Gastroesophageal sphincter (tissue), 4 donors: ENCODE measurements at places on chromosomes 3 and 15.

- ATAC-seq = peak; percentile 28
These were observed 1.7 kb downstream of the SYNM start for GRCh38 chr15:99106417-99107220.

DNA sequence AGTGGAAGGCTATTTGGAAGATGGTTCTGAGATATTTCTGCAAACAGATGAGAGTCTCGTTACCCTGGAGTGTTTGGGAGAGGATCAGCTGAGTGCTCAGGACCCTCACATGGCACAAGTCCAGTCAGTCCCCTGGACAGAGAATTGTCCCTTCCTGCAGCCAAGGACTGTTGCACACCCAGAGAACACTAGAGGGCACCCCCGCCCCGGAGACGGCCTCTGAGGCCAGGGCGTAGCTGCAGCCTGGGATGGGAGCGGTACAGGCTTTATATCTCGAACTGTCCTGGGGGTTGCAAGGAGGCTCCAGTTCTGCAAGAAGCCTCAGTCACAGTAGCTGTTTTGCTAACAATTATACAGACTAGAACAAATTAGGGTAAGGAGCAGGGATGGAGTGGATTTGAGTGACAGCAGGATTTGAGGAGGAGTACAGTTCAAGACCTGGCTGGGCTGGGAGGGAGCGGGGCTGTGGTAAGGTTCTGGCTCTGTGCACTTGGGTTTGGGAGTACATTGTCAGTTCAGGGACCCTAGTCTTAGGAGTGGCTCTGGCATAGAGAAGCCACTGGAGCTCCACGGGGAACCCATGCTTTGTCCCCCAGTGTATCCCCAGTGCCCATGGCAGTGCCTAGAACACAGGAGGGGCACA is 67.6 kb upstream of the HACD2 start:
- peak; percentile 66 for ATAC-seq

DNA sequence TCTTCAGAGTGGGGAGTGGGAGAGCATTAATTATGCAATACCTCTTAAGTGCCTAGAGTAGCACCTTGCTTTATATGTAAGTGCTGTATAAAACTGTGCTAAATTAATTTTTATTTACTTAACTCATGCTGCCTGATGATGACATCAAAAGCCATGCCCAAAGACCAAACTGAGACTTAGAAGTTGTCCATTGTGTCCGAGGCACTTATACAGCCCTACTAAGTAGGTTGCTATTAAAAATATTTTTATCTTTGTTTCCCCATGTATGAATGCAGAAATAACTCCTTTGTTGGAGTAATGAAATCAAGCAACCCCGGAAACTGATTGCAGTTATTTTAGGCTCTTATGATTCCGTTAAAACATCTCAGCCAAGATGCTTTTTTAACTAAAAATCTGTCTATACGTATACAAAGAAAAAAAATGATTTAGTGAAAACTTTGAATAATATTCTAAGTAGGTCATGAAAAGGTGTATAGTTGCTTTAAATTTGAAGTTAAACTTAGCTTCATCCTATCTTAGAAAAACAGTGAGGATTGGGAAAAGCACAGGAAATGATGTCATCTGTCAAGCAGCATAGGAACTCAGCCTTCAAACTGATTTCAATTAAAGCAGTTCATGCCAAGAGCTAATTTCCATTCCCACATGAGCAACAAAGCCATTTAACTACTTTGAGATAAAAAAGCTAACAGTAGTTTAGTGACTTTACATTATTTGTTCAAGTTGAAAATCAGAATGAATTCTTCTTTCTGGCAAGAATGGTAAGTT is 43.0 kb downstream of the FBN1 start:
- ATAC-seq = peak; percentile 57

- no peak for ATAC-seq
These were observed 858.8 kb upstream of the NR2F2 start for GRCh38 chr15:95471690-95472086.

GRCh38 chr15:101256757-101257156 is 4.9 kb upstream of the CHSY1 start:
- ATAC-seq = no peak

GRCh38 chr15:86830304-86830703 is 750.6 kb downstream of the AGBL1 start:
- no peak for ATAC-seq

- ATAC-seq = no peak
These were observed 3.3 kb downstream of the LRRK1 start for GRCh38 chr15:100922192-100923040.

GRCh38 chr3:69142797-69143454 is 20.5 kb upstream of the LMOD3 start:
- no peak for ATAC-seq

DNA sequence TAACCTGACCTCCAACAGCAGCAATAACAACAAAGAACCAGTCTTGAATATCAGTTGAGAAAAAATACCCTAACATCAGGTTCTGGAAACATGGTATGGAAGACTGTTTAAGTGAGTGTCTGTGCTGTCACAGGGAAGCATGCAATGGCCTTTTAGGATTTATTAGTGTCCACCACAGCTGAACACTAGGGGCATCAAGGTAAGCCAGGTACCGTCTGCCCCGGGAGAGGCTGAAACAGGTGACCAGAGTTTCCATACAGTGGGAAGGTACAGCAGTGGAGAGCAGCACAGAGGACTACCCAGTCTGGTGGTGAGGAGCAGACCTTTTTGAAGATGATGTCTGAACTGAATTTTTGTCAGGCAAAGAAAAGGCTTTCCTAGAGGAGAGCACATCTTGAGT is 18.4 kb downstream of the ZDHHC23 start:
- no peak for ATAC-seq

GRCh38 chr3:52281981-52282801 is 3.7 kb upstream of the WDR82 start:
- no peak for ATAC-seq

GRCh38 chr3:27325419-27325818 is 43.8 kb downstream of the NEK10 start:
- no peak for ATAC-seq

GRCh38 chr3:172323894-172324610 is 124.2 kb downstream of the GHSR start:
- ATAC-seq = peak; percentile 51

DNA sequence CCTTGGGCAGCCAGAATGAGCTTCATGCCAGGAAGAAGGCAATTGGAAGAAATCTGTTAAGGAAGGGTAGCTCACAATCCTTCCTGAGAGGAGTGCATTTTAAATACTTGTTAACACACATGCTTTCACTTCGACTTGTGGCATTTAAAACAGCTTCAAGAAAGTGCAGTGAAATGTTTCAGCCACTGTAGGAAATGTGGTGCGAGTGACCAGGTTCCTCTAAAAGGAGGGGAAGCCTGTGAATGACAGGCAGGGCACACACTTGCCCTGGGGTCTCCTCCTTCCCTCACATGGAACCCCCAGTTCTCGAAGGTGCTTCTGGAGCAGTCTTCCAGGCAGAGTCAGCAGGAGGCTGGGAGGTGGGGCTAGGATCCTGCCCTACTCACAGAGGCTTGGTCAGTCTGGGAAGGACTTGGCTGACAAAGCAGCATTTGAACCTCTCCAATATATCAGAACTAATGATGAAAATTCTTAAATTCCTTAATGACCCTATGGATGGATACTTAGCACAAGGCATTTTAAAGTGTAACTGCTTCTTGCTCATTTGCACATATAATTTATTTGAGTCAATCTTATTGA is 358.6 kb downstream of the CHST2 start:
- no peak for ATAC-seq

DNA sequence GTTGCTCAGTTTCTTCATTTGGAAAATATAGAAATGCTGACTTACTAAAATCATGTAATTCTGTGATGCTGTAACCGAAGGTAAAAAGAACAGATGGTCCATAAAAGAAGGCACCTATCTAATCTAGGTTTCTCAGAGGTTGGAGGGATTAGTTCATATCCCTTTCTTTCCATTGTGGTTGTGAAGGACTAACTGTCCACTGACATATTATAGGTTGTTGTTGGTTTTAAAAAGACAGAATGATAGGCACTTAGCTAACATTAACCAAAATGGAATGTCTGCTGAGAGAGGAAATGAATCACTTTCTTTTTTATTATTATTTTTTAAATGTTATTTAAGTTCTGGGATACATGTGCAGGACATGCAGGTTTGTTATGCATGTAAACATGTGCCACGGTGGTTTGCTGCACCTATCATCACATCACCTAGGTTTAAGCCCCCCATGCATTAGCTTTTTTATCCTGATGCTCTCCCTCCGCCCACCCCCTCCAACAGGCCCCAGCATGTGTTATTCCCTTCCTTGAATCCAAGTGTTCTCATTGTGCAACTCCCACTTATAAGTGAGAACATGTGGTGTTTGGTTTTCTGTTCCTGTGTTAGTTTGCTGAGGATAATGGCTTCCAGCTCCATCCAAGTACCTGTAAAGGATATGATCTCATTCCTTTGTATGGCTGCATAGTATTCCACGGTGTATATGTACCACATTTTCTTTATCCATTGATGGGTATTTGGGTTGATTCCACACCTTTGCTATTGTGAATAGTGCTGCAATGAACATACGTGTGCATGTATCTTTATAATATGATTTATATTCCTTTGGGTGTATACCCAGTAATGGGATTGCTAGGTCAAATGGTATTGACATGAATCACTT is 45.8 kb downstream of the ALDH1A2 start:
- no peak for ATAC-seq

- no peak for ATAC-seq
These were observed 1057.5 kb upstream of the CFAP20DC start for GRCh38 chr3:60107275-60107674.

DNA sequence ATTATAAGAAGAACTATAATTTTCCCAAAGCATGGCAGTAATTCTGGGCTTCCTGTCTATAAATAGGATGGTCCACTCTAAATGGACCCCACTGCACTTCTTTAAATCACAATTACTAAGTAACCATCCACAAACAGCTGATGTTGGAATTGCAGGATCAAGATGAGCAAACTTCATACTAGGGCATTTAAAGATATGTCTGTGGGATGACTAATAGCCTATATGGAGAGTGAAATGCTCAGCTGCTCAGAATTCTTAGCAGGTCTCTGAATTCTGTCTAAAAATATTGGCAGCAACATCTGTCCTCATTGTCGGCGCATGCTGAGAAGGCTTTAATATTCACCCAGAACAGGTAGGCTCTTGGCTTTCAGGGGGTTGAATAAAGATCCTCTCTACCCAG is 140.4 kb downstream of the SATB1 start:
- no peak for ATAC-seq

- no peak for ATAC-seq
These were observed 95.2 kb downstream of the WDR76 start for GRCh38 chr15:43922021-43922420.

- ATAC-seq = no peak
These were observed 86.1 kb downstream of the LIPC start for GRCh38 chr15:58517682-58518525.

DNA sequence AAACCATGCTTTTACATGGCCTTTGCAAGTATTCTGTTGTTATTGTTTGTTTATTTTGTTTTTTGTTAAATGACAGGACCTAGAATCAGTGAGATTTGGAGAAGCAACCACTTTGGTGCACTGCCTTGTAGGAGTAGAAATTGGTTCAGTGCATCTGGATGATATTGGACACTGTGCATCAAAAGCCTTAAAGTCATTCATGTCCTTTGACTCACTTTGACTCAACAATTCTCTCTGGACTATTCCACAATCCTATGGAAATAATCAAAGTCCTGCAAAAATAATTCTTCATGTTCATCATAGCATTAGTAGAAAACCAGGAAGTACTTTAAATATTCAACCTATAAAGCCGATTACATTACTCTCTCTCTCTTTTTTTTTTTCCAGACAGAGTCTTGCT is 224.8 kb downstream of the ABHD5 start:
- no peak for ATAC-seq

- no peak for ATAC-seq
These were observed 47.7 kb downstream of the CYP11A1 start for GRCh38 chr15:74319596-74320351.

DNA sequence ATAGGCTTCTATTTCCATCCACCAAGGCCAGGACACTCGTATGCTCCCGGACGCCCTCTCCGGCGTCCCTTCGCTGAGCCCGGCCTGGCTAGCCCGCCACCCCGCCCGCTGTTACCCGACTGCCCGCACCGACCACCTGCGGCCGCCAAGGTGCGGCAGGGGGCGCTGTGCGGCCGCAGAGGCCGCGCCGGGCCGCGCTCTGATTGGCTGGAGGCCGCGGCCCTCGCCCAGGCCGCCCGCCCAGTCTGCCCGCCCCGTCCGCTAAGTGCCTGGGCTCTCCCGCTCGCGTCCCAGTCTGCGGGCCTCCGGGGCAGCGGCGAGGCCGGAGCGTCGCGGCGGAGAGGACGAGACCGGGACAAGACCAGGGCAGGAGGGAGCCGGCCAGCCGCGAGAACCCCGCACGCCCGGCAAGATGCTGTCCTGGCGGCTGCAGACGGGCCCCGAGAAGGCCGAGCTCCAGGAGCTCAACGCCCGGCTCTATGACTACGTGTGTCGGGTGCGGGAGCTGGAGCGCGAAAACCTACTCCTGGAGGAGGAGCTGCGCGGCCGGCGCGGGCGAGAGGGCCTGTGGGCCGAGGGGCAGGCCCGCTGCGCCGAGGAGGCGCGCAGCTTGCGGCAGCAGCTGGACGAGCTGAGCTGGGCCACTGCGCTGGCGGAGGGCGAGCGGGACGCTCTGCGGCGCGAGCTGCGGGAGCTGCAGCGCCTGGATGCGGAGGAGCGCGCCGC is at the start of gene SYNM:
TSS of gene SYNM (plus strand) at position 293 of the 726 bp plus-strand sequence. CDS start at position 413, 120 bp downstream.
- ATAC-seq = peak; percentile 84

- ATAC-seq = no peak
These were observed 422.3 kb upstream of the ROBO1 start for GRCh38 chr3:80190051-80190450.

GRCh38 chr15:53266176-53266575 is 476.0 kb upstream of the ONECUT1 start:
- ATAC-seq = no peak

- no peak for ATAC-seq
These were observed 28.8 kb upstream of the MAGEF1 start for GRCh38 chr3:184740509-184741258.

GRCh38 chr3:112818289-112818688 is 28.4 kb downstream of the CD200R1L start:
- no peak for ATAC-seq

DNA sequence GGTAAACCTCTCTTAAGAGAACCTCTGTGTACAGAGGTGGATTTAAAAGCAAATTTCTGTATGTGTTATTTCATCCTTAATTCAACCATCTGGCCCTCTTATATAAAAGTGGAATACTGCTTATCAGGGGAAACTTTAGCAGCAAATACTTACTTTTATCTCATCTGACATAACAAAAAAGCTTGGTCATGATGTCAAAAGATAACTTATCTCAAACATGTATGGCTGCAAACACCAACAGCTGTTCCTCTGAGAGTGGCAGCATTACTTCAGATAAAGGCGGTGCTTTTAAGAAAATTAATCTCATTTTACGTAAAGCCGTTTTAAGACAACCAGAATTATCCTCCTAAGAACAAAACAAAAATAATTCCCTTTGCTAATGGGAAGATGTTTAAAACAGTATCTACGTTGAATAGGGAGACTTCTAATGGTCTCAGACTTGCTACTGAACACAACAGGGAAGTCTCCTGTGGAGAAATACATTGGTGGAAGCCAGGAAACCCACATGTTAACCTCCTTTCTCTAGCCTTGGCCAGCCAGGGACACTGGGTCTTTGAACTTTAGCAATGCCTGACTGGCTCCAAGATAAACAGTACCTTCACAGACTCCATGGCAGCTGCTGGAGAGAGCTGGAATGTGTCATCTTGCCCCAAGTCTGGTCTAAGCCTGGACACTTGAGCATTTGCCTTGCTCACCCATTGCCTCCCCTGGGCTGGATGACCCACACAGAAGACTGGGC is 18.1 kb downstream of the ARRDC4 start:
- ATAC-seq = peak; percentile 63
